Heart right ventricle (tissue), 16 donors: ENCODE measurements at places on chromosomes 5 and 9. TPM values are rescaled to one million over a fixed set of nuclear protein-coding genes. Genes with fewer than 3 reads are reported as not detected.

DNA sequence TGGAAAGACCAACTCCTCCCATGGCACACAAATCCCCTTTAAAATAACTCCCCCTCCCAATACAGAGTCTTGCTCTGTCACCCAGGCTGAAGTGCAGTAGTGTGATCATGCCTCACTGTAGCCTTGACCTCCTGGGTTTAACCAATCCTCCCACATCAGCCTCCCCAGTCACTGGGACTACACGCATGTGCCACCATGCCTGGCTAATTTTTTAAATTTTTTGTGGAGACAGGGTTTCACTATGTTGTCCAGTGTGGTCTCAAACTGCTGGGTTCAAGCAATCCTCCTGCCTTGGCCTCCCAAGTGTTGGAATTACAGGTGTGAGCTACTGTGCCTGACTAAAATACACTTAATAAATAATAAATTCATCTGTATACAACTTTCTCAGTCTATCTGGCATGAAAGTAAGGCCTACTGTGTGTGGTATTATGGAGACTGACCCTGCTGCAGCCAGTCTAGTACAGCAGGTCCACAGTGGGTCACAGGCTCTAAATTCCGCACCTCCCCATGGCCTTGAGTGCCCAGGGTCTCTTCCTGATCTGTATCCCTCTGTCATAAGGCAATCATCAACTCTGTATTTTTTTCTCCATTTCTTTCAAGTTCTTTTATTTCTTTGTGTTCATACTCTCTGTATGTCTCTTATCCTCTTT, 169.4 kb downstream of the MAPKAP1 start:
- no peak for DNase-seq
- no peak overlapping the region for H3K27ac ChIP-seq
- no peaks in the 10 kb centered on the region for H3K27me3 ChIP-seq
- H3K4me1 ChIP-seq = no peaks in the 10 kb centered on the region
- no peak overlapping the region for H3K4me3 ChIP-seq
- H3K36me3 ChIP-seq = no peaks in the 10 kb centered on the region

DNA sequence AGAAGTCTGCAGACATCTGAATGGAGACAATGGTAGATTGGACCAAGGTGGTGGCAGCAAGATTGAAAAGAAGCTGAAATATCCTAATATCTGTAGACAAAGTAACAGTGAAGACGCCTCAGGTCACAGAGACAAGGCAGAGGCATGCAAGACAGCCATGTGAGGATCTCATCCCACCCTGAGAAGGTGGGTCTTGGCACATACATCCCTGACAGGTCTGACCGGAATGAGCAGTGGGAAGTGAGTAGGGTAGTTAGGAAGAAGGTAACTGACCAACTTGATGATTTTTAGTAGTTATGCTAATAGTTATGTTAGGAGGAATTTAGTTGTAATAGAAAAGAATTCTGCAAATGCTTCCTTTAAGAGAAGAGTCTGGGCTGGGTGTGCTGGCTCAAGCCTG, 229.6 kb downstream of the NDUFS4 start:
- no peaks in the 10 kb centered on the region for H3K27me3 ChIP-seq
- no peak for DNase-seq
- H3K27ac ChIP-seq = no peak overlapping the region
- H3K4me1 ChIP-seq = no peaks in the 10 kb centered on the region
- no peak overlapping the region for H3K4me3 ChIP-seq
- no peaks in the 10 kb centered on the region for H3K36me3 ChIP-seq

GRCh38 chr5:2129568-2130272, 247.0 kb upstream of the IRX4 start:
- no peak overlapping the region for H3K4me3 ChIP-seq
- no peak for DNase-seq
- H3K27me3 ChIP-seq = peaks cover 36% of the 10 kb centered on the region

SEMA5A gene
- polyA plus RNA-seq = 4.0 TPM

DNA sequence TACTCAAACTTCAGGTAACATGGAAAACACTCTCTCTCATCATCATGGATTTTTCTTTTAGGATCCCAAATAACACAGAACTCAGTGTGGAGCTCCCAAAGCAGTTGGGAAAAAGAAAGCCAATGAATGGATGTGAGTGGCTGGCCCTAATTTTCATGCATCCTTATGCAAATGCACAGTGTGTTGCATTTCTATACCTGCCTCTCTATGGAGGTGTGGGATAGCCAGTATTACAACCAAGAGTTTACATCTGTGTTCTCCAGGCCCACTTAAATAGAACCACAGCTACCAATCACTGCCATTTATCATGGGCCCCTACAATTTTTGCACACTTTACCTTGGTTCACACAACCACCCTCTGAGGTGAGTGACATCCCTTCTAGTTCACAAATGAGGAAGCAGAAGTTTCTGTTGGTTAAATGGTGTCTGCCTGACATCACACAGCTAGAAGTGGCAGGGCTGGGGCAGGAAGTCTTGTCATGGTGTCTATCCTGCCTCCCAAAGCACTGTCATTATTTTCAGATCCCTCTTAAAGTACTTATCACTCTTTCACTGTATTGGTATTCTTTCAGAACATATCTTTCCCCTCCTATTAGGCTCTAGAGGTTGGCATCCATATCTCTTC, 17.3 kb downstream of the MAMDC2 start:
- DNase-seq = no peak
- H3K4me1 ChIP-seq = no peaks in the 10 kb centered on the region
- H3K36me3 ChIP-seq = no peaks in the 10 kb centered on the region
- no peak overlapping the region for H3K4me3 ChIP-seq
- no peaks in the 10 kb centered on the region for H3K27me3 ChIP-seq

DNA sequence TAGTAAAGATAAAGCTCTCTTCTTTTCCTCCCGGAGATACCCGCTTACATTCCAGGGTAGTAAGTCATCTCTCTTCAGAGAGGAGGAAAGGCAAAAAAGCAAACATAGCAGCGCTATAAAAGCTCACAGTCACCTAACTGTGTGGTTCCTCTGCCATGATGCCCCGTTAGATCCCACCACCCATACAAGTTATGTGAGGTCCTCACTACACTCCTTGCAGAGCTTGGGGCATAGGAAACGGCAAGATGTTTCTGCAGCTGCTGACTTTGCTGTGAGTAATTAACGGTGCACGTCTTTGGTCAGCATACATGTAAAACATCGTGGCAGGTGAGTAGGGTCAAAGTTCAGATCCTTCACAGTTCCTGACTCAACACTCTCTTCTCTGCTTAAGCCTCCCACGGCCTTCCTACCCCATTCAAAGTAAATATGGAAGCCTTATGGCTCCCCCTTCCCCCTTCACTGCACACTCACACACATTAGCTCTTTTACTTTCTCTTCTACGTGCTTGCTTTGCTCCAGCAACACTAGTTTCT, 218.9 kb downstream of the DIRAS2 start:
- peaks cover 9% of the 10 kb centered on the region for H3K27me3 ChIP-seq
- DNase-seq = no peak
- H3K4me1 ChIP-seq = no peaks in the 10 kb centered on the region
- H3K27ac ChIP-seq = no peak overlapping the region
- no peaks in the 10 kb centered on the region for H3K36me3 ChIP-seq

- no peaks in the 10 kb centered on the region for H3K4me1 ChIP-seq
- peaks cover 5% of the 10 kb centered on the region for H3K27me3 ChIP-seq
- DNase-seq = peak; percentile 28
- no peak overlapping the region for H3K27ac ChIP-seq
- H3K36me3 ChIP-seq = no peaks in the 10 kb centered on the region
- no peak overlapping the region for H3K4me3 ChIP-seq
Measured at GRCh38 chr9:78187763-78188484, 48.0 kb upstream of the CEP78 start.

GRCh38 chr9:16571127-16571802, 299.2 kb downstream of the BNC2 start:
- no peaks in the 10 kb centered on the region for H3K27me3 ChIP-seq
- H3K4me1 ChIP-seq = no peaks in the 10 kb centered on the region
- no peaks in the 10 kb centered on the region for H3K36me3 ChIP-seq
- no peak overlapping the region for H3K4me3 ChIP-seq
